ENCODE measurements at places on chromosomes 2 and 18.
A peak's percentile ranks its signal among the peaks of the same experiment; 100 is the strongest.

- no peak for DNase-seq
Observed at GRCh38 chr18:22427822-22428549, 10.3 kb upstream of the CTAGE1 start.

- DNase-seq: no peak
Observed at GRCh38 chr2:134167015-134167414, 86.9 kb upstream of the MGAT5 start.

GRCh38 chr2:233275223-233275622 is 23.8 kb downstream of the ATG16L1 start:
- DNase-seq: no peak

- DNase-seq: no peak
Observed at GRCh38 chr2:213266421-213266820, 17.8 kb upstream of the SPAG16 start.

DNA sequence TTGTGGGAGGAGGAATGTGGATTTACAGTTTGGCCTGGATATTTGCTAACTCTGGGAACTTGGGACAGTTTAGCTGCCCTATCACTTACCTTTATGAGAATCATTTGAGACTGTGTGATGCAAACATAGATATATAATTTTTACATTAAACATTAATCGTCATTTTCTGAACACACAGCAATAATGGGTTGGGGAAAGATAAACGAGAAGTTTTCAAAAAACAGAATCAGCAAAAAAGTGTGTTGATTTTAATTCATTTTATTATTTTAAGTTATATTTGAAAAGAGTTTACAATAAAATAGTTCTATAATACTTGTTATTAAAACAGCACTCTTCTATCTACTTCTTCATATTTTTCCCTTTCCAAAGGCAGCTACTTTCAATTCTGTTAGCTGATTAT is 813.3 kb downstream of the SLC4A3 start:
- no peak for DNase-seq

GRCh38 chr2:226524381-226524843 is 275.2 kb downstream of the IRS1 start:
- no peak for DNase-seq

- DNase-seq: no peak
Observed at GRCh38 chr2:14388724-14389123, 243.8 kb upstream of the LRATD1 start.

- no peak for DNase-seq
Observed at GRCh38 chr2:28451793-28452533, 43.9 kb upstream of the PLB1 start.

- no peak for DNase-seq
Observed at GRCh38 chr2:199662255-199662654, 188.7 kb downstream of the FTCDNL1 start.

DNA sequence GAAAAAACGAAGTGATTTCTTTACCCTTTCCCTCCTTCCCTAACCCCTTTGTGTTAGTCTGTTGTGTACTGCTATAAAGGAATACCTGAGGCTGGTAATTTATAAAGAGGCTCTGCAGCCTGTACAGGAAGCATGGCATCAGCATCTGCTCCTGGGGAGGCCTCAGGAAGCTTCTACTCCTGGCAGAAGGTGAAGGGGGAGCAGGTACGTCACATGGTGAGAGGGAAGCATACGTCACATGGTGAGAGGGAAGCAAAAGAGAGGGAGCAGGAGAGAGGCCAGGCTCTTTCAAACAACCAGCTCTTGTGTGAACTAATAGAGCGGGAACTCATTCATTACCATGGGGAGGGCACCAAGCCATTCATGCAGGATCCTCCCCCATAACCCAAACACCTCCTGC is 126.2 kb downstream of the CAPN13 start:
- DNase-seq: no peak

- no peak for DNase-seq
Observed at GRCh38 chr2:46072101-46072820, 224.9 kb upstream of the EPAS1 start.

DNA sequence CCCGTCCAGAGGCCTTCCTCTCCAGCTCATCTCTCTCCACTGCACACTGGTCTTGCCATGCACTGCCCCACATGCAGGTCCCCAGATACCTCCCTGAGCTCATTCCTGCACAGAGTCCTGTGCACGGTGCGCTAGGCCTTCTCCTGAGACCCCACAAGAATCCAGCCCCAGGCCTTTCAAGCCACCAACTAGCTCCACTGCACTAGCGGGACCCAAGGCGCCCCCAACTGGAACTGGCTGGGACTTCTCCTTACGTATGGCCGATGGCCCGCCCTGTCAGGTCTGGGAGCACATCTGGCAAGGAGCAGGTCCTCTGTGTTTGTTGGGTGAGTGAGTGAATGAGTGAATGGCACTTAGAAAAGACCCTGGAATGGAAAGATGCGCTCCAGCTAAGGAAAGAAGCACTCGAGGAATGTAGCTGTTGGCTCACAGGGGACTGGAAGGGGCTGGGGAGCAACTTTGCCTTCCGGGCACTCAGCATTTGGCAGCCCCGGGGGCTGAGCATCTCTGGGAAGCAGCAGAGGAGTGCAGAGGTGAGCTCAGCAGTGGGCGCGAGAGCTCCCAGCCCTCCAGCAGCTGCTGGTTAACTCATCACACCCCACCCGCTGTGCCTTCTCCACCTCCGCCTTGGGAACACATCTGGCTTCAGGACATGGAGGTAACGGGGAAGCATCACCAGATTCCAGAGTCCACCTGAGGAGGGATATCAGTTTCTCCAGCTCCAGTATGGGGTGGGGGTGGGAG is 223.1 kb downstream of the GLI2 start:
- peak; percentile 39 for DNase-seq
